Left cardiac atrium (tissue), 4 donors: ENCODE measurements at places on chromosomes 16 and 17. TPM values are rescaled to one million over a fixed set of nuclear protein-coding genes. Genes with fewer than 3 reads are reported as not detected.

- no peak for DNase-seq
These were observed 5.5 kb upstream of the CDH1 start for GRCh38 chr16:68731637-68732036.

GRCh38 chr17:76434870-76435269 lies 18.1 kb downstream of the UBE2O start:
- DNase-seq, result no peak

GRCh38 chr17:66337268-66337667 lies 34.9 kb downstream of the PRKCA start:
- DNase-seq, result no peak

Gene MYO1D
- 21.8 TPM for total RNA-seq

DNA sequence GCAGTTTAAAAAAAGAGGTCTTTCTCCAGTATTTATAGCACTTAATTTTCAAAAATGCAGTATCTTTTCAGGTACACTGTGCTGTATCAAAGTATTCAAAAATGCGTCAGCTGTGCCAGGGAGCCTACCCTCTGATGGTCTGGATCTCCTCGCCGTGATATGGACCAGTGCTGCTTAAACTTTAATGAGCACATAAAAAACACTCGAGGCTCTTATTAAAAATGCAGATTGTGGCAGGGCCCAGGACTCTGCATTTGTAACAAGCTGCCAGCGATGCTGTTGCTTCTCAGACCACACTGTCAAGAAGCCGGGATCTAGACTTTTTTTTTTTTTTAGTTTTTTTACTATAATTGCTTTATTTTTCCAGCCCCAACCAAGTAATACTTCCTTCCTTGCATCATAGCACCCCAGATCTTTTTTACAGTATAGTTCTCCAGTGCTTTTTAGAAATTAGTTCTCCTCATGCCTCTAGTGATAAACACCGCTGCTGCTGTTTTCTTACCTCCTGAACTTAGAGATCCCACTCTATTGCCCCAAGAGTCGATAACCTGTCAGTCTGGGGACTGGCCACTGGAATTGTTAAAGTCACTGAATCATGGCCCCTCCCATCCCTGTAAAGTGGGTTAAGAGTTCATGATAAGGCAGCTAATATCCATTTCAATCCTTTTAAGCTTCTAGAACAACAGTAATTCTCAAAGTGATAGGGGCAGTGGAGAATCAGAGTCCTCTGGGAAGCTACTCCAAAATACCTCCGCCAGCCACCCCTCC lies 1.6 kb upstream of the SMARCD2 start:
- no peak for DNase-seq

Gene UTP4
- 26.6 TPM for total RNA-seq

Gene KRTAP2-3
- total RNA-seq, result not detected

- DNase-seq, result no peak
These were observed 213.9 kb downstream of the GSG1L start for GRCh38 chr16:27849621-27850020.

DNA sequence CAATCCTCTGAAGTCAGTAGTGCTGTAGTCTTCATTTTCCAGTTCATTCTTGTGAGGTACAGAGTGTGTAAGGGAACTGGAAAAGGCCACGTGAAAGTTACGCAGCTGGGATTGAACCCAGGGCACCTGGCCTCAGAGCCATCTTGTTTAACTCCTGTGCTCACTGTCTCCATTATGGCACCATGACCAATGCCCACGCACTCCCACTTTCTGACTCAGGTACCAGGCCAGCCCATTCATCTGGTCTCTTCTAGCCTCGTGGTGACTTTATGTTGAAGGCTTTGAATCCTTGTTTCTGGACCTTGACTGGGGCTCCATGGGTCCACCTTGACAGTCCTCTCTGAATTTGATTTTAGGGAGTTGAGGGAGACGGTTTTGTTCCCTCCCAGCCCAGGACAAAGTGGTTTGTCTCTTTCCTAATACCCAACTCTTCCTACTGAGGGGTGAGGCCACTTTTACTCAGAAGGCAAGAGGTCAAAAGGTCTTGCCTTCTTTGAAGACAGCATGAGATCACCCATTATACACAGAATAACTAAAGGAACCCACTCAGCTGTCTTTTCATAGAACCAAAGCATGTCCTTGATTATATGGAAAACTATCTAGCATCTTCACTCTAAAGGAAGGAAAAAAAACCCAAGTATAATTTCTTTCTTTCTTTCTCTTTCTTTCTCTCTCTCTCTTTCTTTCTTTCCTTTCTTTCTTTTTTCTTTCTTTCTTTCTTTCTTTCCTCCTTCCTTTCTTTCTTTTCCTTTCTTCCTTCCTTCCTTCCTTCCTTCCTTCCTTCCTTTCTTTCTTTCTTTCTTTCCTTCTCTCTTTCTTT lies 50.0 kb downstream of the OTOA start:
- no peak for DNase-seq

Gene ATP2C2
- total RNA-seq, result not detected

DNA sequence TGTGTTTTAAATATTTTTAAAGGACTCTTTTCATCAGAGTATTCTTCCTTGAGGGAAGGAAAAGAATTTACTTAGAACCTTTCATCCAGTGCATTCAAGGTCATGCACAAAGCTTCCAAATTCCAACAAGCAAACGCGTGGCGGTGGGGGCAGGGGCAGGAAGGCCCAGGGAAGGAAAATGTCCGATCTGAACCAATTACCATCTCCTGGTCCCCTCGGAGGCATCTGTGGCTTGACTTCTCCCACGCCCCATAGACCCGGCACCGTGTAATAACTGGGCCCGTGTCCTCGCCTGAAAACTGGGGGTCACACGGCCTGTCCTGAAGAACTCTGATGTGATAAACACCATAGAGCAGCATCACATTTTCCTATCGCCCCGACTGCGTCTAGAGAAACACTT lies 18.3 kb downstream of the MEAK7 start:
- no peak for DNase-seq

GRCh38 chr17:55210292-55210691 lies 54.5 kb upstream of the HLF start:
- no peak for DNase-seq
